Left renal pelvis (tissue), 4 donors: ENCODE measurements at places on chromosomes 7 and 10. TPM values are rescaled to one million over a fixed set of nuclear protein-coding genes. Genes with fewer than 3 reads are reported as not detected.

DNA sequence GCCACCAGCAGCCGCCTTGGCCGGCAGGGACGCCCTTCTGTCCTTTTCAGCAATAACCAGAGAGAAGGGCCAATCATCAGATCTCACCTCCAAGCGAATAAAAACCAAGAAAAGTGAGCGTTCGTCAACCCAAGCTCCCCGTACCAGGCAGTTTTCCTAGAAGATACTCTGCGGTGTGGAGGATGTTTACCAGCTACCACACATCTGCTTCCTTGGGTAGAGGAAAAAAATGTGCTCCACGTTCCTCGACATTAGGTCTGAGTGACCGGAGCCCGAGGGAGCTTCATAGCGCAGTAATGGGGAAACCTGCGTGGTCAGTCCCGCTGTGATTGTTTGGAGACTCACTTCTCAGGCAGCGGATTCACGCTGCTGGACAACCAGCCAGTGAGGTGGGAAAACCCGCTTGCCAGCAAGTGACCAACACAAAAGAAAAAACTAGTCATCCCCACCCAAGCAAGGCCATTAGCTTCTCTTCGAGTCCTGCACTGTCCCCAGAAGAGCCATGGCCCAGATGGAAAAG lies 73.0 kb downstream of the ZRANB1 start:
- no peak for DNase-seq

DNA sequence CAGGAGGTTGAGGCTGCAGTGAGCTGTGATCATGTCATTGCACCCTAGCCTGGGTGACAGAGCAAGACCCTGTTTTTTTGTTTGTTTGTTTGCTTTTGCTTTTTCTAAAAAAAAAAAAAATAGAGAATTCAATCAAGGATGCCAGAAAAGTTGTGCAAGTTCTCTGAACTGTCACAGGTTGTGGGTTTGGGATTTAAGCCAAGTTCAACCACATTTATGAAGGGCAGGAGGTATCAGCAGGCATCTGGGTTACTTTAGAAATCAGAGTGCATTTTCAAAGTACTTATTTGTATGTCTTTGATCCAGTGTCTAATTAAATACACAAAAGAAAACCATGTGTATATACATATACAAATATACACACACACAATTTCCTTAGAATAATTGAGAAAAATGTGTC lies 151.2 kb upstream of the MINDY3 start:
- DNase-seq, result no peak

COBL gene
- 16.1 TPM for polyA plus RNA-seq

DNA sequence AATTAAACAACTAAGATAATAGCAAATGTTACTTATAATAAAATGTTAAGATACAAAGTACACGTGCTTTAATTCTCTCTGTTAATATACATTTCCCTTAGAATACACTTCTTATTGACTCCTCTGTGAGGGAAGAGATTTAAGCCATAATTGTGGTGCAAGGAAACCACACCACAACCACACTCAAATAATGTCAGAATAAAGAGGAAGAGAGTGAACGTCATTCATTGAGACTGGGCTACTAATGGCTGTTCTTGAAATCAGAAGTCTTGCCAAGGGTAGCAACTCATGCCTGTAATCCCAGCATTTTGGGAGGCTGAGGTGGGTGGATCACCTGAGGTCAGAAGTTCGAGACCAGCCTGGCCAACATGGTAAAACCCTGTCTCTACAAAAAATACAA lies 10.0 kb downstream of the FAM171A1 start:
- no peak for DNase-seq

DNA sequence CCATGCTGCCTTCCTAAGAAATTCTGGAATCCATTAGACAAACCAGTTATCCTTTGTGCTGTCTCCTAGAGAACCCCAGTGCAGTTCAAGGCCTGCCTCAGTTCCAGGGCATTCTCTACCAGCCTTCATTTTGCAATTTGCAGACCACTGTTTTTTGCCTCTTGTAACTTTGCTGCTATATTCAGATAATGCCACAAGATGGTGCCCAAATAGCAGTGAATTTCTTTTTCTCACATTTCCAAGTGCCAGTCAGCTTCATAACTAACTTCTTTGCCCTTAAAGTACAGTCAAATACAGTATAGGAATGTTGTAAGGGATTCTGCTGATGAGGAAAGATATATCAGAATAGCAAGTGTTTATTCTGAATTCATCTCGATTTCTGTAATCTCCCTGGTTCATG lies 25.2 kb downstream of the LOXL4 start:
- no peak for DNase-seq

SYNPO2L gene
- polyA plus RNA-seq, result 0.81 TPM

DNA sequence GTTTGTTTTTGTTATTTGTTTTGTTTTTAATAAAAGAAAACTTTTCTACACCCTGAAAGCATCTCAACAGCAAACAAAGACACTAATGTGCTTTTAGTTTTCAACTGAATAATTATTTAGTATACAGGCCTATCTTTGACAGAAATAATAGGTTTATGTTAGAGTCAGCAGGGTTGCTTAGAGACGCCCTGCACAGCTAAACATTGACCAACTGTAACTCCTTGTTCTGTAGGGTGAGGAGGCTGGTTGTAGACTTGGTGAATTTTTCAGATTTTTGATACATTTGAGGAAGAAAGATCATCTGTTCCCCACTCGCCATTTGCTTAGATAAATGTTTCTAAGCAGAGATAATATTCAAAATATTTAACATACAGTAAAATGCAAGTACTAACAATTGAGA lies 103.1 kb downstream of the CALCR start:
- no peak for DNase-seq

MRLN gene
- polyA plus RNA-seq, result 0.58 TPM

NUTM2E gene
- 0.23 TPM for polyA plus RNA-seq

DNA sequence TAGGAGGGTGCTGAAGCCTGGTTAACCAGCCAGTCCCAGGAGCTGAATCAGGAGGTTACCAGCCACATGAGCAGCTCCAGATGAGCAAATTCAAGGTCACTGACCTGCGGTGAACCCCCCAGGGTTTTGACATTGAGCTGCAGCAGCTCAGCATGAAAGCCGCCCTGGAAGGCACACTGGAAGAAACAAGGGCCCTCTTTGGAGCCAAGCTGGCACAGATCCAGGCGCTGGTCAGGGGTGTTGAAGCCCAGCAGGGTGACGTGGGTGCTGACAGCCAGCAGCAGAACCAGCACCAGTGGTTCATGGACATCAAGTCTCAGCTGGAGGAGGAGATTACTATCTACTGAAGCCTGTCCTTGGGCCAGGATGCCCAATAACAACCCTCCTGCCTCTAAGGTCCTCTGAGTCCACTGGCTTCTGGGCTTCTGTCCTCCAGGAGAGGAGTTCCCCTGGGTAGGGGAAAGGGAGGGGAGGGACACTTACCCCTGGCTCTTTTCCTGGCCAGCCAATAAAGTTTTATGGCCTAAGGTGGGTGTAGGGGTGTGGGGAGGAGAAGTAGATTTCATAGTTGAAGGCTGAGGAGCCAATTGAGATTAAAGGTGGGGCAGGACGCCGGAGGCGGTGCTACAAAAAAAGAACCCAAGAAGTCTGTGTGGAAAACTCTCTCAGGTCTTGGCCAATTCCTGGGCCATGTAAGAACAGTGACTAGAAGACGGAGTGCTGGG lies 29.4 kb upstream of the ATOH7 start:
- no peak for DNase-seq

DNA sequence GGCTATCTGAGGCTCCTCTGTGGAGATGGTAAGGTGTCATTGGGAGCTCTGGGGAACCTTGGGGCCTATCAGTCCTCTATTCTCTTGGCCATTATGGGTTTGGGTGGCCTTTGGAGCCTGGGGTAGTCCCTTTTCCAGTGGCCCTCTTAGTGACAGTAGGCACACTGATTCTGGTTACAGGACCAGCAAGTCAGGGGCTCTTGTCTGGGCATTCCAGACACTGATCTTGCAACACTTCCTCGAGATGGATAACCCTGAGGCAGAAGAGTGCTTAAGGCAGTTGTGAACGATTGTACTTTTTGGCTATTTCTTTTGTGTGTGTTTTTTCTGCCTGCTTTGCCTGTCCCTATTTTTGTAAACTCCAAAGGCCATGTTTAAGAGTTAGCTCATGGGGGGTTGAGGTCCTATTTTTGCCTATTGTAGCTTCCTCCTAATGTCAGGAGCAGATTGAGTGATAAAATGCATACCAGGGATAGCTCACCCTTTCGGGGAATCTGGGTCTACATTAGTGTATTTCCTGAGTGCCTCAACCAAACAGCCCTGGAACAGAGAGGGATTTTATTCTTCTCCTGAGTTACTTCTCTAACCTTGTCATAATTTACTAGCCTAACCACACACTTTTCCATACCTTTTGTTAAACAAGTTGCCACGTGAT lies 61.2 kb downstream of the PRKAR2B start:
- DNase-seq, result no peak

DNA sequence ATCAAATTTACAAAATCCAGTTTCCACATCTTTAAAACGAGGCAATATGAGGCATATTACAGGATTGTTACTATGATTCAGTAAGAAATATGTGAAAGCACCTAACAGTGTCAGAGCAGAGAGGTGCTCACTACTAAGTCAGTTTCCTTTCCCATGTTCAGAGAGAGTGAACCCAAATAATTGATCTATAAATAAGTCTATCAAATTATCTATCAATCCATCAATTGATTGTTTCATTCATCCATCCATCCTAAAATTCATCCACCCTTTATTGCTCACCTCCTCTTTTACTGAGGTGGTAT lies 340.8 kb downstream of the SUGCT start:
- no peak for DNase-seq

C10orf62 gene
- polyA plus RNA-seq, result 0.73 TPM

- DNase-seq, result peak; percentile 73
These were observed 48.5 kb upstream of the SLC29A3 start for GRCh38 chr10:71270301-71271220.

DNA sequence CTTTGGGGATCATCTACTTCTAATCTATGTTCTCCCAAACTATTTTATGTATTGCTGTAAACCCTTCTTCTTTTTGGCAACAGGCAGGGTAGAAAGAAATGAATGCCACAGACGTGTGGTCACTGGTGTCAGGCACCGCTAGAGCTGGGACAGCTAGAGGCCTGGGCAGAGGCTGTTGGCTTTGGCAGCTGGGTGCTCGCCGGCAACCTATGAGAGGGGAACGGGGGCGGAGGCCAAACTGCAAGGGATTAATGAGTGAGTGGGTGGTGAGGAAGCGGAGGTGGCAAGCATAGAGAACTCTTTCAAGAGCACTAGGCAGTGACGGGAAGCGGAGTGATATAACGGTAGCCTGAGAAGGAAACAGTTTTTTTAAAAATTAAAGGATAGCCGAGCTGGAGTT lies 78.5 kb downstream of the CREB5 start:
- DNase-seq, result no peak

SUMF2 gene
- 152 TPM for polyA plus RNA-seq

- DNase-seq, result no peak
These were observed 93.8 kb downstream of the CALD1 start for GRCh38 chr7:134873253-134873652.

DNA sequence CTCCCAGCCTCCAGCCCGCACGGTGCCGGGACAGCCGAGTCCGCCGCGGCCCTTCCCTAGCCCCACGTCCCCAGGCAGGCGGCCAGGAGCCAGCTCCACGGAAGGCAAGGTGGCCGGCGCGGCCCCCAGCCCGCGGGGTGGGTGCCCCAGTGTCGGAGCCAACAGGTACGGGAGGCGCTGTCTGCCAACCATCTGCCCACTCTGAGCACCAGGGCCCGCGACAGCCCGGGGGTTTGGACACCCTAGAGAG lies 75.8 kb downstream of the CALN1 start:
- DNase-seq, result no peak

DLX5 gene
- polyA plus RNA-seq, result 0.17 TPM

GRCh38 chr7:73742753-73743641 lies 4.4 kb upstream of the ABHD11 start:
- peak; percentile 85 for DNase-seq

DNA sequence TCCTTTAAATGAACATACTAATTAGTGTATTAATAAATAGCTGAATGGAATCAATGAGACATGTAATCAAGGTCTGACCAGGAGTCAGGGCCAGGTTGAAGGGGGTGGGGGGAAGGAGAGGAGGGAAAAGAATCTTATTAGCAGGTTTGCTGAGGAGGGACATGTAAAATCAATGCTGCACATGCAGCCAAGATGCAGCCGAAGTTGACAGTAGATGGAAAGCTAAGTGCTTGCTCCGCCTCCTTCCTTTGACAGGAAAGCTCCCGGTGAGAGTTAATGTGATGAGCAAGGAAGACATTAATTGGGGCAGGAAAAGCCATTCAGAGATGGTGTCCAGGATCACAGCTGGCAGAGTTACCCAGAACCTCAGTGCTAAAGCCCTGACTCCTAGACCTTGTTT lies 24.4 kb downstream of the PLXNA4 start:
- no peak for DNase-seq

DNA sequence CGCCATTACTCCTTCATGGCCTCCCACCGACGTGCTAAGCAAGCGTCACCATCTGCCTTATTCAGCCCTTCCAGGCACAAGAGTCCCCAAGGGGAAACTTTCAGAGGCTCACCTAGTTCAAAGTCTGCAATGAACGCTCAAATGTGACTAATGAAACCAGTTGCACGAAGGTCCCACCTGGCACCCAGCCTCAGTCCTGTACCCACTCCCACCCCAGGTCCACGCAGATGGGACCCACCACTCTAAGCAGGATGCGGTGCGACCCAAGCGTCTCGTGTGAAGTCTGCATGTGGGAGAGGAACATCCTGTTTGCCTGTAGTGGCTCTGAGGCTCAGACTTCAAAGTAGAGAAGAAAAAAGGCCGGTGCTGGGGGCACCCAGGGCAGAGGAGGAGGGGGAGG lies 40.3 kb downstream of the RGS10 start:
- no peak for DNase-seq

GRCh38 chr10:133071733-133072132 lies 16.0 kb upstream of the ADGRA1 start:
- no peak for DNase-seq

HIPK2 gene
- 87.5 TPM for polyA plus RNA-seq

ACTL6B gene
- 0.22 TPM for polyA plus RNA-seq

C10orf90 gene
- polyA plus RNA-seq, result 0.23 TPM

GRCh38 chr7:73823257-73823656 lies 7.5 kb upstream of the CLDN4 start:
- DNase-seq, result no peak

DNA sequence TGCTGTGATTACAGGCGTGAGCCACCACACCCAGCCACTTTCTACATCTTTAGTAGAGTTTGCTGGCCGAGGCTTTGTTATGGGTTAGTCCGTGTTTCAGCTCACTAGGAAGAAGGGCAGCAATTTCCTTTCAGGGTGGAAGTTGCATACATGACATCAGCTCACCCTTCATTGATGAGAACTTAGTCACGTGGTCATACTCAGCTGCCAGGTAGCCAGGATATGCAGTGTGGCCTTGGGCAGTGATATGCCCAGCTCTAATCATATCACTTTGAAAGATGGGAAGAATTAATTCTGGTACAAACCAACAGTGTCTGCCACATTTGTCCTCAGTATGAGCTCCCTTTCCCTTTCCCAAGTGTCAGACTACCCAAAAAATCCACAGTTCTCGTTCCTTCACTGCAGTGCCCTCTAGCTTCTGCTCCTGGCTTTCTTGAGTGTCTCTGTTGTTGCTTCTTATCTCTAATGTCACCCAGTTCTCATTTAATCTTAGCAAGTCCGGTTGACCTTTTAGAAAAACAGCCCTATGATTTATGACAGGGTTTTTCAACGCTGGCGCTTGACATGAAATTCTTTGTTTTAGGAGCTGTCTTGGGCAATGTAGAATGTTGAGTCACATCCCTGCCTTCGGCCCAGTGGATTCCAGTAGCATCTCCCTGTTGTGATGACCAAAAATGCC lies 108.7 kb upstream of the ITGB1 start:
- DNase-seq, result no peak

SRPK2 gene
- polyA plus RNA-seq, result 67.3 TPM

- no peak for DNase-seq
These were observed 8.0 kb upstream of the DMTF1 start for GRCh38 chr7:87144173-87144657.
